ENCODE measurements at places on chromosomes 2 and 18. TPM values are rescaled to one million over a fixed set of nuclear protein-coding genes. Genes with fewer than 3 reads are reported as not detected.

The CAPN14 gene
- polyA plus RNA-seq, result 3.0 TPM

The TEKT4 gene
- not detected for polyA plus RNA-seq

The NBAS gene
- polyA plus RNA-seq, result 35.8 TPM

The CDKL4 gene
- polyA plus RNA-seq, result not detected

The SP5 gene
- not detected for polyA plus RNA-seq

The CYP27A1 gene
- polyA plus RNA-seq, result not detected

The SCN9A gene
- 10.4 TPM for polyA plus RNA-seq

The GAL3ST2 gene
- polyA plus RNA-seq, result not detected

The CTIF gene
- polyA plus RNA-seq, result 50.2 TPM

The REG1B gene
- polyA plus RNA-seq, result not detected

The BCL11A gene
- 44.0 TPM for polyA plus RNA-seq

The ZNF519 gene
- polyA plus RNA-seq, result 25.0 TPM

The TUBA3D gene
- polyA plus RNA-seq, result not detected

The LCT gene
- not detected for polyA plus RNA-seq

The TFPI gene
- 0.51 TPM for polyA plus RNA-seq

The KIF1A gene
- polyA plus RNA-seq, result 89.2 TPM

The OTOS gene
- not detected for polyA plus RNA-seq

The LRATD1 gene
- 81.4 TPM for polyA plus RNA-seq

The STARD6 gene
- polyA plus RNA-seq, result not detected

The TXNDC2 gene
- polyA plus RNA-seq, result 0.41 TPM

The BZW1 gene
- polyA plus RNA-seq, result 291 TPM

The UGT1A3 gene
- polyA plus RNA-seq, result not detected

The PLCL1 gene
- 6.8 TPM for polyA plus RNA-seq

The IL36B gene
- polyA plus RNA-seq, result not detected

The ATL2 gene
- polyA plus RNA-seq, result 66.8 TPM

The NT5C1B gene
- polyA plus RNA-seq, result not detected

The C2orf66 gene
- 1.4 TPM for polyA plus RNA-seq

The PROKR1 gene
- 0.06 TPM for polyA plus RNA-seq

The SERPINB11 gene
- not detected for polyA plus RNA-seq

The INHA gene
- polyA plus RNA-seq, result 2.7 TPM

The MARCHF4 gene
- 13.0 TPM for polyA plus RNA-seq

The NGEF gene
- 5.2 TPM for polyA plus RNA-seq

The CD226 gene
- polyA plus RNA-seq, result 0.11 TPM

The SKA1 gene
- 0.97 TPM for polyA plus RNA-seq

The OSR1 gene
- not detected for polyA plus RNA-seq

The MAB21L4 gene
- not detected for polyA plus RNA-seq

The ABCB11 gene
- not detected for polyA plus RNA-seq

The RSAD2 gene
- 0.16 TPM for polyA plus RNA-seq

The MC4R gene
- polyA plus RNA-seq, result 2.1 TPM

The KCNS3 gene
- not detected for polyA plus RNA-seq

The SLC19A3 gene
- 2.9 TPM for polyA plus RNA-seq

The TUBA3E gene
- polyA plus RNA-seq, result not detected

The LRP1B gene
- polyA plus RNA-seq, result 12.7 TPM

The SLC30A3 gene
- polyA plus RNA-seq, result not detected

The RDH14 gene
- 29.4 TPM for polyA plus RNA-seq

The UPP2 gene
- 0.16 TPM for polyA plus RNA-seq

The CYP27C1 gene
- 2.3 TPM for polyA plus RNA-seq

The NAT8 gene
- not detected for polyA plus RNA-seq

The CIB4 gene
- polyA plus RNA-seq, result not detected
